ENCODE measurements at places on chromosomes 1 and 21. TPM values are rescaled to one million over a fixed set of nuclear protein-coding genes. Genes with fewer than 3 reads are reported as not detected.

The CD101 gene
- 0.17 TPM for total RNA-seq

The S100A12 gene
- total RNA-seq, result not detected

The CNIH3 gene
- total RNA-seq, result 1.4 TPM

The TIE1 gene
- total RNA-seq, result 1,392 TPM

The PLEKHN1 gene
- total RNA-seq, result 0.37 TPM

The MAP1LC3C gene
- total RNA-seq, result not detected

The ARPC5 gene
- 229 TPM for total RNA-seq

The GOLT1A gene
- not detected for total RNA-seq

The MIER1 gene
- total RNA-seq, result 34.0 TPM

The INKA2 gene
- total RNA-seq, result 9.7 TPM

The PYGO2 gene
- total RNA-seq, result 10.0 TPM

The RAB7B gene
- not detected for total RNA-seq

The RIPK4 gene
- total RNA-seq, result 0.09 TPM

The OR2T29 gene
- total RNA-seq, result not detected

The SPRR1B gene
- total RNA-seq, result not detected

The ZSCAN20 gene
- total RNA-seq, result 16.2 TPM

The RRAGC gene
- total RNA-seq, result 19.7 TPM

The INSRR gene
- not detected for total RNA-seq

The NR0B2 gene
- not detected for total RNA-seq

The SPRR1A gene
- not detected for total RNA-seq

The ZNF593OS gene
- not detected for total RNA-seq

The PLEKHO1 gene
- total RNA-seq, result 31.0 TPM

The PRRX1 gene
- 0.17 TPM for total RNA-seq

The TSPEAR gene
- total RNA-seq, result 0.47 TPM

The C8A gene
- not detected for total RNA-seq

The SLAMF8 gene
- total RNA-seq, result not detected

The CELA2B gene
- not detected for total RNA-seq

The CCDC190 gene
- total RNA-seq, result not detected

The GABRD gene
- 0.51 TPM for total RNA-seq

The SPRR4 gene
- total RNA-seq, result not detected

The OLFM3 gene
- total RNA-seq, result not detected

The BSDC1 gene
- total RNA-seq, result 75.7 TPM

The OPRD1 gene
- not detected for total RNA-seq

The CRNN gene
- not detected for total RNA-seq

The GPR3 gene
- 0.51 TPM for total RNA-seq

The EDEM3 gene
- 99.5 TPM for total RNA-seq

The PERM1 gene
- total RNA-seq, result not detected

The GABPB2 gene
- total RNA-seq, result 6.3 TPM

The NBPF4 gene
- total RNA-seq, result not detected

The LPAR3 gene
- total RNA-seq, result 0.17 TPM

The LIN28A gene
- total RNA-seq, result not detected

The MCOLN2 gene
- total RNA-seq, result 0.05 TPM

The OLIG2 gene
- total RNA-seq, result not detected

The ALG14 gene
- total RNA-seq, result 2.2 TPM

The HLX gene
- total RNA-seq, result 20.8 TPM

The TMIGD3 gene
- not detected for total RNA-seq

The SPATA21 gene
- total RNA-seq, result under 0.01 TPM

The SEC16B gene
- total RNA-seq, result 4.4 TPM

The ESPN gene
- 0.68 TPM for total RNA-seq

The TLR5 gene
- total RNA-seq, result 0.34 TPM

The JAM2 gene
- 1.5 TPM for total RNA-seq

The TTC39A gene
- 4.1 TPM for total RNA-seq

The SNX7 gene
- 37.9 TPM for total RNA-seq

The IL19 gene
- total RNA-seq, result not detected

The TAS1R1 gene
- under 0.01 TPM for total RNA-seq

The OR2G2 gene
- total RNA-seq, result not detected

The MXRA8 gene
- 0.56 TPM for total RNA-seq

The VSIG8 gene
- total RNA-seq, result 0.09 TPM

The LMOD1 gene
- total RNA-seq, result not detected
